ENCODE measurements at places on chromosomes 1 and 21.

DNA sequence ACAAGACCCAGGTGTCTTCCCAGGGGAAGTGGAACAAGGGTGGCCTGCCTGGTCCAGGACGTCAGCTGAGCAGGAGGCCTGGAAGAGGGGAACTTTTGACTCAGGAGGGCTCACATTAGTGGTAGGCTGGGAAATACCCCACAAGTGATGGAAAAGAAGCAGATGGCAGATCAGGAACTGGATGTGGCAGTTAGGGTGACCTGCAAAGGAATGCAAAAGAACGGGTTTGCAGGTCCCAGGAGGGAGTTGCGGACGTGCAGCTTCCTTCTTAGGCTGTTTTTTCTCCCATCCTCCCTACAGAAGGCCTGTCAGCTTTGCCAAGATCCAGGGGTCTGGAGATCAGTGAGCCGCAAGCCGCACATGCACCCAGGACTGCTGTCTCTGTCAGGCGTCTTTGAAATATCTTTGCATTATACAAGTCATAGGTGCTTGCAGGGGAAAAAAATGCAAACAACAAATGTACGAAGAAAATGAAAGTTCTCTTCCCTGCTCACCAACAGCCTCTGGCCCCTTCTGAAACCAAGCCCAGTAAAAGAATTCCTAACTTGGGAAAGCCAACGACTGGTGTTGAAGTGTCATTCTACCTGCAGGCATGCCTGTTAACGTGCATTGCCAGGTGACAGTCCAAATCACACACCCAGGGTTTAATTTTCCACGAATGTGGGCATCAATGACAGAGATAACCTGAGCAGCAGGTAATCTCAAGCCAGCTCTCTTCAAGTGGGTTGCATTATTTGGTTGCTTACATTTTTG lies 34.4 kb downstream of the NENF start:
- no peak for DNase-seq

GRCh38 chr1:17566892-17567291 lies 27.4 kb downstream of the ARHGEF10L start:
- DNase-seq: no peak

DNA sequence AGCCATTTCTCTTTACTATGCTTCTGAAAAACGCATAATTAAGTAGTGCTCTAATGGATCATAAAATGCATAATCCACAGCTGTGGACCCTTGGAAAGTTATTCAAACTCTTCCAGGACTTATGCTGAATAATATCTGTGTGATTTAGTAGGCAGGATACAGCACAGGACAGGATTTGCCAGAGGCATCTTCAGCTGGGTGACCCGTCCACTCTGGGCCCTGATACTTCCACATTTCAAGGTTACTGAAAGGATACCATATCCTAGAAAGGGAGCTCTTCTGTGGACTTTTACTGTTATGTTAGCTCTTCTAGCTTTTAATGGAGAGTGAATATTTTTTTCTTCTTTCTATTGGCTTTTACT lies 49.6 kb downstream of the MAP10 start:
- no peak for DNase-seq

- DNase-seq: no peak
These were observed 7.4 kb upstream of the NEXN start for GRCh38 chr1:77881061-77881460.

DNA sequence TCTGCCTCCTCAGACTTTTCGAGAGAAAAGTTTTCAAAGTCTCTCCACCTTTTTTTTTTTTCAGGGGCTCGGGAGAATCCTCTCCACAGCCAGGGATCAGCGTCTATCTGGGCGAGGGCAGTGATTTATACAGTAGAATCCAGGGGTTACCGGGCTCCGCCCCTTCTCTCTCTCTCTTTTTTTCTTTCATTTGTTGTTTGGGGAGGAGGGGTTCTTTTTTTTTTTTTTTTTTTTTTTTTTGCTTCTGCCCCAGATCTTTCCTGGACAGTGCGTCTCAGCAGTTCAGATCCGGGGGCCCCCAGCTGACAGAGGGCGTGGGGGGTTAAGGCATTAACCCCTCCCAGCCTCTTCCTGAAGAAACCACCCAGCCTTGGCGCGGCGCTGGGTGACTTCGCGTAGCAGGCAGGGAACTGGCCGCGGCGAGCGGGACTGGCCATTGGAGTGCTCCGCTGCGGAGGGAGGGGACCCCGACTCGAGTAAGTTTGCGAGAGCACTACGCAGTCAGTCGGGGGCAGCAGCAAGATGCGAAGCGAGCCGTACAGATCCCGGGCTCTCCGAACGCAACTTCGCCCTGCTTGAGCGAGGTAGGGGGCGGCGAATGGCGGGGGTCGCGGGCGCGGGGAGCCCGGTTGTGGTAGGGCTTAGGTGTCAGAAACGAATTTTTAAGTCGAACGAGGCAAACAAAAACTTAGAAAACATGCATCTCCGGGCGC lies at the start of gene S1PR1:
Gene S1PR1 (plus strand): TSS at position 504 of the 713 bp plus-strand sequence. CDS start 1,966 bp downstream, outside the sequence.
- DNase-seq: no peak

DNA sequence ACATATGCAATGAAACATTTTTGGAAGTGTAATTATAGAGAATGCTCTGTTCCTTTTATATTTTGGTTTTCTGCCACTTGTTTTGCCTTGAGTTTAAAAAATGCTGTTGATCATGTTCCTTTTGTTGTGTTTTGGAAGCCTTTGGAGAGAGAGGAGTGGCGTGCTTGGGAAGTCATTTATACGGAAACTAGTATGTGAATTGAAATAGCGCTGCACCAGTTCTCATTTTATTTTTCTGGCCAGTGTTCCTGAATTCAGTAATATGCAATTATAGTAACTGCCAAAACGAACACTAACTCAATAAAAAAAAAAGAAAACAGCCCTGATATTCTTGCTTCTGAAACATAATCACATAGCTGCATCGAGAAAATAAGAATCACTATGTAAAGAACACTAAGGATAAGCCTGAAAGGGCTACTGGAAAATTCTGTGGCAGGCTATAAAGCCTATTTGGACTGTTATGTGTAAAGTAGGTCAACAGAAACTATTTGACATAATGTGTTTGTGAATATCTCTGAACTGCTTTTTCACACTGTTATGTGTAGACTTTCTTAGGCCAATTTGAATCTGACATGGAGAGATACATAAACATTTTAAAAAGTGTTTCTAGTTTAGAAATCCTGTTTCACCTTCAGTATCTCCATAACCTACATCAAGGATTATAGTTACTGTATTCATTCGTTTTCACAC lies 742.0 kb downstream of the KCNT2 start:
- DNase-seq: no peak

DNA sequence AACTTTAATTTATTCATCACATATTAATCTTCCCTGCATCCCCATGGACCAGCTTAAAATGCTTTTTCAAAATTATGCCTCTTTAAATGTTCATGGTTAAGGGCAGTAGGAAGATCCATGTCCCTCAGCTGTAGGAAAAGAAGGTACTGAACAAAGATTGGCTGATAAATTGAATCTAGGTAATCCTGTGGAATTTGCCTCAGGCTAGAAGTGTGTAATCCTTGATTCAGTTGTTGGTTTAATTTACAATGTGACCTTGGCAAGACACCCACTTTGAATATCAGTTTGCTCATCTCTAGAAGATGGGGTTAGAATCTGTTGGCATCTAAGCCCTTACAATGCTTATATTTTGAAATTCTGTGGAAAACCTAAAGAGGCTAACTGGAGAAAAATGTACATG lies 6.1 kb downstream of the TTC4 start:
- DNase-seq: no peak

- no peak for DNase-seq
These were observed 88.2 kb downstream of the RABGAP1L start for GRCh38 chr1:174247472-174247871.

DNA sequence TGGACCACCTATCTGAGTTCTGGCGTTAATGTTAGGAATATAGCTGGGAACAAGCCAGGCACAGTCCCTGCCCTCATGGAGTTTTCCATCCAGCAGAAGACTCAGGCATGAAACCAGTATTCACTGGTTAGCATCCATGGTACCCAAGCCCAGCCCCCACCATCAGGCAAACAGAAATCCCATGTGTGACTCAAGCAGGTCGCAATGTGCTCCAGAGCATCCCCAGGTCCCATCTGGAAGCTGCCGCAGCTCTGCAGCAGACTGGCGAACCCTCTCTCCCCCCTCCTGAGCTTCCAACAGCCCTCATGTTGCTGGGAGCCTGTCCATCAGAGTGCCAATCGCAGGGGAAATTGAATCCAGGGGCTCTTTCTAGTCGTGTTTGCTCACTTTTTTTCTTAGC lies 174.2 kb downstream of the RRAGC start:
- no peak for DNase-seq

DNA sequence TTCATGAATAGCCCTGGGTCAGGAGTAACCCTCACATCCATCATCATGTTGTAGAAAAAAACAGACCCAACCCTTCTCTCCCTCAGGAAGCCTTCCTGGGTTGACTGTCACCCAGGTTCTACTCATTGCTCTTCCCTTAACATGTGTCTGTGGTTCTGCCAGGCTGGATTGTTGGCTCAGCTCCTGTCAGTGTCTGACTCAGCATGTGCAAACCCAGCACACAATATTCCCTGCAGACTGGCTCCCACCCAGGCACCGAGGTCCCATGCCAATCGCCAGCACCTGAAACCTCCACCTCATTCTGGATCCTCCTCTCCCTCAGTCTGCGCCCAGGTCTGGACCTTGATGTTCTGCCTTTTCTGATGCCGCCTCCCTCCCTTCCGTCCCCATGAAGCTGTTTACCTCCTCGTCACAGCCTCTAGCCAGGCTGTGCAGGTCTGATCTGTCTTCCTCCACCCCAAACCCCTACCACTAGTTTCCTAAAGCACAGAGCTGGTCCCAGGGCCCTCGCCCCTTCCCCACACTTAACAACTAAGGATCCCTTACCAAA lies 4.3 kb upstream of the S100A8 start:
- no peak for DNase-seq

DNA sequence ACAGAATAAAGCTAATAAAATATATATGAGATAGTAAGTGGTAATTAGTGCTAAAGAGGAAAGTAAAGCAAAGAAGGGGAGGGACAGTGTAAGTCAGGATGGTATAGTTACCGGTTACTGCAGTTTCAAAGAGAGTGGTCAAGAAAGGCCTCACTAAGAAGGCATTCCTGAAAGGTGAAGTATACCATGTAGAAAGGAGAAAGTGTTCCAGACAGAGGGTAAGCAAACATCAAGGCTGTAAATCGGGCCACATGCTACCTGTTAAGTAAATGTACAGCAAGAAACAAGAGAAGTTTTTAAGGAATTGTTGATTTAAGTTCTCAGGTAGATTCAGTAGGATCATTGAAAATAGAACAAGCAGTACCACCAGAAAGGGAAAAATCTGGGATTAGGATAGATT lies 9.7 kb downstream of the DESI2 start:
- no peak for DNase-seq

GRCh38 chr1:26771285-26771642 lies 16.5 kb upstream of the PIGV start:
- no peak for DNase-seq

DNA sequence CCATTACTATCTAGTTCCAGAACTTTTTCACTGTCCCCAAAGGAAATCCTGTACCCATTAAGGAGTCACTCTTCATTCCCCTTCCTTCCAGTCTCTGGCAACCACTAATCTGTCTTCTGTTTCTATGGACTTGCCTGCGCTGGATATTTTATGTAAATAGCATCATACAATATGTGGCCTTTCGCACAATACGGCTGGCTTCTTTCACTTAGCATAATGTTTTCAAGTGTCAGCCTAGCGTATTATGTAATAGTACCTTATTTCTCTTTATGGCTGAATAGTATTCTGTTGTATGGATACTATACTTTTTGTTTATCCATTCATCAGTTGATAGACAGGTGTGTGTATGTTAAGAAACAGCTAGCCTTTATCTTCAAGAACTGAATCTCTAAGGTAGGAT lies 14.3 kb downstream of the ATF3 start:
- no peak for DNase-seq

DNA sequence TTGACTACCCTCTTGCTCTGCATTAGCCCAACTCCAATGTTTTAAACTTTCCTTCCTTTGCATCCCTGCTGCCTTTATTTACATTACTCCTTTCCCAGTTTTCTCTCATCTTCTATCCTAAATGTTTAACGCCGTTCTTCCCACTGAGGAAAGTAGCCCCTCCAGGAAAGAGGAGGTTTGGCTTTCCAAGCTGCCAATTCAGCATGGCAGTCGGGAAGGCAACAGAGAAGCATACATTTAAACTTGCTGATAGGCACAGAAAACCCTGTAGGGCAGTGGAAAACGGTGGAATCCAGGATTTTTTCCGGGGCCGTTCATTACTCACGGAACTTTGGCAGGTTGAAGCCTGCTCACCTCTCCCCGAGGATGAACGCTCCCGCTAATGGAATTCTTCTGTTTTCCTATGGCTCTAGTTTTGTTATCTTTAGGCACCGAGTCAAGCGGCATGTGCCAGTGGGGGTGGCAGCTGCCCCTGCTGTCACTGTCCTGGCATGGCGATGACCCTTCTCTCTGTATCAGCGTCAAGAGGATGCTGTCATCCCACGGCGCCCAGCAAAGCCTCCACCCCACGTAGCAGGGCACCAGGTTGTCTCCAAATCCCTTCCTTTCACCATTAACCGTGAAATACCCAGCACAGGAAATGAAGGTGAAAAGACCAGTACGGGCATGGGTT lies 48.3 kb downstream of the ZBTB18 start:
- DNase-seq: no peak

DNA sequence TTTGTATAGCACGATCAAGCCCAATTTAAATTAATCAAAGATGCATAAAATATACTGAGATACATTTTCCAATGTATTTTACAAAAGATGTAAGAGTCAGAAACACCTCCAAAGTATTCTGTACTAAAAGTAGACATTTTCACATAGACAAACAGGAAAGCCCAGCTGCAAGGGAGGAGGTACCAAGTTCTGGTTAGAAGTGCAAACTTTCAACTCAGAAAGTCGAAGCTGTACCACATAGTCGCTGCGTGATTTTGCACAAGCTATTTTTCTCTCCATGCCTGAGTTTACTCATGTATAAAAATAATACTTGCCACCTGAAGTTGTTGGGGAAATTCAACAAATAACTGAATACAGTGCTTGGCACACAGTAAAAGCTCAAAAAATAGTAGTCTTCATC lies 5.6 kb upstream of the HNRNPU start:
- no peak for DNase-seq

DNA sequence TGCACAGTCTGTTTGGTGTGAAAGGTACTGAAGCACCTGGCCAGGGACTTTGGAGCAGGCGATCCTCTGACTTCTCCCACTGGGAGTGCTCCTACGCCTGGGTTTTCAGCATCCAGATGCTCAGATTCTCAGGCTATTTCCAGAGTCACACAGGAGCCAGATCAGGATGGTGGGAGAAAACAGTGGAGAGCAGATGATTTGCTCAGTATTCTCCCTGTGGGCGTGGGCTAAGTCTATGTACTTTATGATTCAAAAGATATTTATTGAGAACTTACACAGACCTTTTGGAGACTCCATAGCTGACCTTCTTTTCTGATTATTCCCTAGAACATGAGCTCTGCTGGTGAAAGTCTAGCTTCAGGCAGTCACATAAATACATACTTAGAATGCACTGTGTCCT lies 134.6 kb downstream of the TENT5C start:
- DNase-seq: no peak

GRCh38 chr1:190578017-190578416 lies 100.4 kb upstream of the BRINP3 start:
- DNase-seq: no peak

- DNase-seq: no peak
These were observed 23.2 kb downstream of the CDC73 start for GRCh38 chr1:193144999-193145398.

All from NCI-H2081 (cell line).